ENCODE measurements at places on chromosomes 11 and 22. TPM values are rescaled to one million over a fixed set of nuclear protein-coding genes. Genes with fewer than 3 reads are reported as not detected.

GRCh38 chr11:629237-629583 lies 2.2 kb upstream of the SCT start:
- DNase-seq = no peak

DNA sequence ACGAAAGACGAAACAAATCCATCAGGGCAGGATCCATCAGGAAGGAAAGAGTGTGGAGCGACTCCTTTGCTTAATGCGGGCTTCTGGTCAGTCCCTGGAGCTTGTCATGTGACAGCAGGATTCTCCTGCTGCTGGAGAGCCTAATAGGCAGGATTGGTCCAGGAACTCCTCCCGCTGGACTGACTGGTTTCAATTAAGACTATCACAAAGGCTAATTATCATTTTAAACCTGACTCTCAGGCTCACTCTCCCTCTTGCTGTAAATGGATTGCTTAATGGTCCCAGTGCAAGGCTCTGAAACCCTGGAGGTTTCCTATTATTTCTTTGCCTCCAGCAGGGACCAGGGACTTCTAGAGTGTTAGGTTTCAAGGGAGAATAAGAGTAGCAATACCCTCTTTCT lies 493.8 kb downstream of the NTM start:
- no peak for DNase-seq

IGSF9B gene
- total RNA-seq = 119 TPM

GRCh38 chr11:110762590-110762989 lies 50.4 kb upstream of the ARHGAP20 start:
- no peak for DNase-seq

DNA sequence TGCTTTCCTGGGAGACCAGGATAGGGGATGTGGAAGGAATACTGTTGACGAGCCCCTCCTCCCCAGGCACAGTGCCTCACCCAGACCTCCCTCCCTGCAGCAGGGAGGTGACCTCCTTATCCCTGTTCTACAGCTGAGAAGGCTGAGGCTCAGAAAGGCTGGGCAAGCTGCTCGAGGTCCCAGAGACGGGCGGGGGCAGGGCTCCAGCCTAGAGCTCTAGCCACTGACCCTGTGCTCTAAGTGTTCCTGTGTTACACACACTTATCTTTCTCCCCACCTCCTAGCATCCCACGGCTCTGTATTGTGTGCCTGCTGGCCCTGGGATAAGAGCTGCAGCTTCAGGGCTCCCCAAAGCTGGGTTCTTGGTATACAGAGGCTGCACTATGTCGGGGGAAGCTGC lies 7.9 kb downstream of the CCDC134 start:
- no peak for DNase-seq

UPK3A gene
- not detected for total RNA-seq

CCDC89 gene
- total RNA-seq = not detected

IFITM10 gene
- total RNA-seq = 1.8 TPM

OR8H1 gene
- not detected for total RNA-seq

PCNX3 gene
- 34.8 TPM for total RNA-seq

OR8D1 gene
- not detected for total RNA-seq

PIH1D2 gene
- total RNA-seq = 2.5 TPM

DNA sequence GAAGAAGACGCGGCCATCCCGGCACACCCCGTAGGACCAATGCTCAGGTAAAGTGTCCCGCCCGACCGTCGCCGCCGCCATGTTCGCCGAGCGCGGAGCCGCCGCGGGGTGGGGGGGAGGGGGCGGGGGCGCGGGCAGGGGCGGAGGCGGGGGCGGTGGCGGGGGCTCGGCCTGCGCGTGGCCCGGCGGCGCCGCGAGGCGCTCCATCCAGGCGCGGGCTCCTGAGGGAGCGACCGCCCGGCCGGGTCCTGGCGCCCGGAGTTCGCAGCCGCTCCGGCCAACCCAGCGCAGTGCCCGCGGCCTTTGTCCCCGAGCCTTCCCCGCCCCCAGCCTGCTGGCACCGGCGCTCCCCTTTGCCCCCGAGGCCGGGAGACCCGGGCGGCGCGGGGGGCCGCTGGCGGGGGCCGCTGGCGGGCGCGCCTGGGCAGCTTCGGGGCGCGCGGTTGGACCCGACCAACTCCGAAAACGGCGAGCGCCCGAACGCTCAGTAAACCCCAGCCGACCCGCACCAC lies at the start of gene PLEKHA7:
PLEKHA7 (minus strand) TSS at position 94 of the 512 bp plus-strand sequence; CDS start at position 81, 13 bp downstream.
- DNase-seq = no peak

DNA sequence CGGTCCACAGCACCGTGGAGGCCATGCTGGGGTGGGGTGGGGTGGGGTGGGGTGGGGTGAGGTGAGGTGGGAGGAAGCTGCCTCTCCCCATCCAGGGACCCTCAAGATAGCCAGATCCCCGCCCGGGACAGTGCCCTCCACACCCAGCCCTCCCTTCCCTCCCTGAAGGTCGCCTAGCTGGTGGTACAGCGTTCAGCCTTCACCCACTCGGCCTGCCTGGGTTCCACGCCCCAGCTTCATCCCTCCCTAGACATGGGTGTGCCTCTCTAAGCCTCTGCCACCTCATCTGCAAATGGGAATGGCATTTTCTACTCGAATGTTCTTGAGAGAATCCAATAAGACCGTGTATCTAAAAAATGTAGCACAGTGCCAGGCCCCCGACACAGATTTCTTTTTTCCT lies 17.8 kb downstream of the KCTD17 start:
- no peak for DNase-seq

DNA sequence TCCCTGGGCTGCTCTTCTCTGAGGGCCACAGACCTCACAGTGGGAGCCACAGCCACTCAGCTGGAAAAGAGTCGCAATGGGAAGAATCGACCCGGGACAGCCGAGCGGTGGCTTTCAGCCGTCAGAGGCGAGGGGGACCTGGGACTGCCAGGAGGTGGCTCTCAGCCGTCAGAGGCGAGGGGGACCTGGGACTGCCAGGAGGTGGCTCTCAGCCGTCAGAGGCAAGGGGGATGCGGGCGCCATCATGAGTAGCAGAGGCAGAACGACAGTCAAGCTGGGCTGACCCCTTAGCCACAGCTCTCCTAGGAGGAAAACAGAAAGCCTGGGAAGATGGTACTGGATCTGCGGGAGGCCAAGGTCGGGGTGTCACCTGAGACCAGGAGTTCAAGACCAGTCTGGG lies 14.9 kb upstream of the MUC2 start:
- no peak for DNase-seq

DNA sequence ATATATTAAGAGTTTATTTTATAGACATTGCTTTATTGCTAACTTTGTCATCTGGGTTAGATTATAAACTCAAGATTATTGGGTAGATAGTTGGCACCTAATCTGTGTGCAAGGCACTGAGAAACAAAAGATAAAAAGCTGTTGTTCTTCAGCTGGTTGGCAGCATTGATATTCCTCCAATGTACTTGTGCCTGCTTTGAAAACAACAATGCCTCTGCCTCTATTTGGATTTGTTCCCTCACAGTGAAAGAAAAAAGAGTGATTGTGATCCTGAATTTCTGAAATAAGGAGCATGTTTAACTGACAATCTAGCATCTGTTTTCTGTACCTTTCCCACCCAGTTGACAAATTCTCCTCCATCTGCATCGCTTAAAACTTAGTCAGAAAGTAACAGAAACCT lies 98.3 kb downstream of the TYR start:
- DNase-seq = no peak

WNT11 gene
- 0.71 TPM for total RNA-seq

C11orf65 gene
- 0.66 TPM for total RNA-seq

MTMR2 gene
- 20.3 TPM for total RNA-seq

GRCh38 chr11:11148104-11148509 lies 204.9 kb downstream of the CSNK2A3 start:
- DNase-seq = no peak

IRAG1 gene
- total RNA-seq = not detected

- DNase-seq = no peak
These were observed 468.9 kb downstream of the LUZP2 start for GRCh38 chr11:24965748-24966147.

- DNase-seq = no peak
These were observed 61.5 kb downstream of the BTG4 start for GRCh38 chr11:111450480-111451320.

MS4A2 gene
- not detected for total RNA-seq

DNA sequence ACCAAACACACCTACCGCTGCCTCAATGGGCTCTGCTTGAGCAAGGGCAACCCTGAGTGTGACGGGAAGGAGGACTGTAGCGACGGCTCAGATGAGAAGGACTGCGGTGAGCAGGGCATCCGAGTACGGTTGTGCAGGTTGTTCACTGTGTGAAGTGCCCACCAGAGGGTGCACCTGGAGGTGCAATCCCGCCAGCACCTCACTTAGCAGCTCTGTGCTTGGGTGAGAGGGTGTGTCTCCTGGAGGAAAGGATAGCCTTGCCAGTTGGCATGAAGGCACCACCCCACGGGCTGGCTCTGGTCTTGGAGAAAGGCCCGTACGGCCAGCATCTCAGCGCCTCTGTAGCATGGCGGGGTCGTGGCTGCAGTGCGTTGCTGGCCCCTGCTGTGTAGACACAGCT lies 39.4 kb downstream of the ST14 start:
- no peak for DNase-seq

GRCh38 chr22:49156662-49157285 lies 670.9 kb downstream of the BRD1 start:
- DNase-seq = no peak

- DNase-seq = no peak
These were observed 22.7 kb upstream of the XBP1 start for GRCh38 chr22:28822930-28823551.

DNA sequence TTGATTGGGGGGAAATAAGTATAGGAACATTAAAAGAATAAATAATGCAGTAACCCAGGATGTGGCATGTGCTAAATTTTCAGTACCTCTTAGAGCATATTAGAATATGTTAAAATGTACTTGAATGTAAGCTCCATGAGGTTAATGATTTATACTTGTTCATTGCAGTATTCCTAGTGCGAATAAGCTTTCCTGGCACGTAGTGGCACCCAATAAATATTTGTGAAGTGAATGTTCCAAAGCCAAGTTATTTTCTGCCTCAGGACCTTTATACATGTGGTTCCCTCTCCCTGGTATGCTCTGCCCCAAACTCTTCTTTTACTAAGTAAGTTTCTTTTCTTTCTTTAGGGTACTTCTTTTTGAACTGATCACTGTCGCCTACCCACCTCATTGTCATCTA lies 118.8 kb downstream of the DBX1 start:
- DNase-seq = no peak

- no peak for DNase-seq
These were observed 24.5 kb downstream of the DLG2 start for GRCh38 chr11:85602526-85603213.

HINFP gene
- 53.3 TPM for total RNA-seq

KCNJ1 gene
- total RNA-seq = not detected

GRCh38 chr11:120547811-120548681 lies 36.5 kb downstream of the GRIK4 start:
- DNase-seq = no peak

- DNase-seq = peak; percentile 40
These were observed 15.0 kb upstream of the BBS1 start for GRCh38 chr11:66495401-66495854.

DNA sequence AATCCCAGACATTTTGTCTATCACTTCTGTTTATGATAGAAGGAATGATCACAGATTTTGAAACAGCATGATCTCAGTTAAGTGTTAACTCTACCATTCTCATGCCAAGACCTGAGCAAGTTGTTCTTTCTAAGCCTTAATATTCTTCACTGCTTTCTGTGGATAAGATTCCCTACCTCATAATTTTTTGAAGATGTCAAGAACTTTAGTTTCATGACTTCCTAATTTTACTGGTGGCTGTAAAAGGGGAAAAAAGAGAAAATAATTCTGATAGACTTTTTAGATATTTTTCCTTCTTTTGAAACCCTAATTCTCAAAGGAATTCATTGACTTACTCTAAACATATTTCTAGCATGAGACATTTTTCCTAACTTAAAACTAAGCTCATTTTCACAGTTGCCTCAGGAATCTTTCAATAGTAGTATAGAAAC lies 520.0 kb upstream of the LUZP2 start:
- DNase-seq = no peak

CHID1 gene
- total RNA-seq = 49.1 TPM
